ENCODE measurements at places on chromosomes 6 and 20.

DNA sequence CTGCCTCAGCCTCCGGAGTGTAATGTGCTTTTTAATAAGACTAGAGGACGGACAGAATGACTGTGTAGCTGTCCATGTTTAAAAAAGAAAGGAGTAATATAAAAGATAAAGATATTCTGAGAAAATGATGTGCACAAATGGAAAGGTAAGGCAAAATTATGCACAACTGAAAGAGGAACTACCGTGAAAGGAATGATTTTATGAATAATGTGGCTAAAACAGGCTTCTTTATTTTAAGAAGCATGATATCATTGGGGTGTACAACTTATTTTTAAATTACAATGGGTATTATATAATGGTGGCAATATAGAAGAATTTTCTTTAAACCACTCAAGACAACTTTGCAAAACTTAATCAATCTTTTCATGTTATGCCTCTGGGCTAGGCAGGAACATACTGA is 78.1 kb downstream of the FIG4 start:
- DNase-seq = peak; percentile 8

GRCh38 chr20:50670126-50670862 is 21.0 kb downstream of the RIPOR3 start:
- DNase-seq = no peak

DNA sequence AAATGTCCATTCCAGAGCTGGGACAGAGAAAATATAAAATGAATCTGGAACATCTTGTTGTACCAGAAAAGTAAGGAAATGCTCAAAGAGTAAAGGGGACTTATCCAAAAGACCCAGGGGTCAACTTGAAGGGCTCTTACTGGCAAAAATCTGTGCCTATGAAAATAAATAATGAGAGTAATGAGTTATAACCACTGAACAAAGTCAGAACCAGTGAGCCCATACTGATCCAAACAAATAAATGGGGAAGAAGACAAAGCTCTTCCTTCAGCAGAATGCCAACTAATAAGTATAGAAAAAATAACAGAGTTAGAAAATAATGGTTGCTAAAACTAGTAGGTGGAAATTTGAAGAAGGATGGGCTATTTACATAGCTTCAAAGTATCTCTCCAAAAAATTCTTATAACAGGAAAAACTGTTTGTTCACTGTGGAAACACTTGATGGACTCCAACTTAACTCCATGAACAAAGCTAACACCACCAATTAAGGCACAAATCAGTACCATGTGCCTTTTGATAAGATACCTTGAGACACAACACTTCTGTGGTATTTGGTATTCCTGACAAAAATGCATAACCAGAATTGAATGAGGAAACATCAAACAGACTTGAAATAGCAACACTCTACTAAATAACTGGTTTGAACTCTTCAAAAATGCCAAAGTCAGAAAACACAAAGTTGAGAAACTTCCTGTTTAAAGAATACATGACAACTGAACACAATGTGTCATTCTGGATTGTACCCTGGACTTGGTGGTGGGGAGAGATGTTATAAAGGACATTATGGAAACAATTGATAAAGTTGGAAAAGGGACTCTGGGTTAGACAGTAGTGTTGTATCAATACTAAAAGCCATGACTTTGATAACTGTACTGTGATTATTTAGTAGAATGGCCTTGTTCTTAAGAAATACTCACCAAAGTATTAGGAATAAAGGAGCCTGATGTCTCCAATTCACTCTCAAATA is 197.5 kb downstream of the ISM1 start:
- DNase-seq = no peak

DNA sequence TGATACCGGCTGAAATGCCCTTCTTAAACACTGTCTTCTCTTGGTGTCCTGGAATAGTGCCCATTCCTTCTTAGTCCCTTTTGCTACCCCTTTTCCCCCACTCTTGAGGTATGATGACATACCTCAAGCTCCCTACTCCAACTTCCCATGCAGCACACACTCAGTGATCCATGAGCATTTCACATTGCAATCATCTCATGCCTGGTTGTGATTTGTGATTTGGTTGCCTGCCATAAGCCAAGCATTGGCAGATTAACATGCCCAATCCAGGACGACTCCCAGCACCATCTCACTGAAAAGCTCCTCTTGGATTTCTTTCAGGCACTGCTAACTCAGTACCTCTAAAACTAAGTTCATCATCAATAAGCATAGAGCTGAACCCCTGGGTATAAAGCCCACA is 14.7 kb upstream of the PTPRA start:
- DNase-seq = no peak

- no peak for DNase-seq
These were observed 65.9 kb upstream of the HCRTR2 start for GRCh38 chr6:55108134-55109130.

- DNase-seq = no peak
These were observed 83.0 kb upstream of the FAM184A start for GRCh38 chr6:119161438-119161837.

DNA sequence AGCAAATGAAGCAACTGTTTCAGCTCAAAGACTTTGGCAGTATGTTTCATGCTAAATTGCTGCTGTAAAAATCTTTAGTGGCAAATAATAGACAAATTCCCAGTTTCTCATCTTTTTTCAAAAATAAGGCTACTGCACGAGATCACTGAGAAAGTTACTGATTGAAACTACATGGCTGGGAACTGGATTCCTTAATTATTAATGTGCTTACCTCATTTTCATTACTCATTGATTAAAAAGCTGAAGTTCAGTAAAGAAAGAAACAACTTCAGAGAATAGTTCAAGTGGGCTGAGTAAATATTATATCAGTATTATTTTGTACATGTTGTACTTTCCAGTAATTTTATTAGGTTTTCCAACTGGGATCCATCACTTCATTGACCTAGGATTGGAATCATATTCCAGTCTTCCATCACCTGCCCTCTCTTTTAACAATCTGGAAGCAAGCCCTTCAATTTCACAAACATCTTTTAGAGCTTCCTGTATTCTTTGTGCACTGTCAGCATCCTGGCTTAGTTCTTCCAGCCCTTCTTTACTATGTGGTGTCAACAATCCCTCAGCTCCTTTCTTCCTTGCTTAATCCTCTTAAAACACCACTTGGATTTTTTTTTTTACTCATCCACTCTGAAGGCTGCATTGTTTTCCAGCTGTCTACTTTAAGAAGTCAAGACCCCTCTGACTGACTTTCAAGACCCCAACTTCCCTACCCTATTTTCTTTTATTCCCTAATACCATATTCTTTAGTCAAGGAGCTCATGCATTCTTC is 4.3 kb downstream of the MEI4 start:
- DNase-seq = no peak

GRCh38 chr20:58116505-58116904 is 111.9 kb downstream of the ANKRD60 start:
- DNase-seq = no peak

- no peak for DNase-seq
These were observed 171.0 kb downstream of the QRSL1 start for GRCh38 chr6:106800379-106800778.

- no peak for DNase-seq
These were observed 101.4 kb downstream of the BMP2 start for GRCh38 chr20:6868861-6869260.

DNA sequence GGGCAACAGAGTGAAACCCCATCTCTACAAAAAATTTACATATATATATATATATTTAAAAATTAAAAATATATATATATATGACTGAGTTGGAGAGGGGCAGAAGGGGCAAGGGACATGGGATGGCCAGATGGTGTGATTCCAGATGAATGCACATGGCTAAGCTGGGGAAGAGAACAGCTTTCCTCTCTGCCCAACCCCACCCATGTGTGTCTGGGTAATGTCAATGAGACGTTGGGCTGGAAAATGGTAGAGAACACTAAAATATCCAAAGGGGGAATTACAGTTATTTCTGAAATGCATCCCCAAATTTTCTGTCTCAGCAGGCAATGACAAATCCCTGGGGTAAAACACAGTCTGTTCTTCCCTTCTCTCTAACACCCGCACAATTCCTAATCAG is 31.2 kb upstream of the CCND3 start:
- no peak for DNase-seq

DNA sequence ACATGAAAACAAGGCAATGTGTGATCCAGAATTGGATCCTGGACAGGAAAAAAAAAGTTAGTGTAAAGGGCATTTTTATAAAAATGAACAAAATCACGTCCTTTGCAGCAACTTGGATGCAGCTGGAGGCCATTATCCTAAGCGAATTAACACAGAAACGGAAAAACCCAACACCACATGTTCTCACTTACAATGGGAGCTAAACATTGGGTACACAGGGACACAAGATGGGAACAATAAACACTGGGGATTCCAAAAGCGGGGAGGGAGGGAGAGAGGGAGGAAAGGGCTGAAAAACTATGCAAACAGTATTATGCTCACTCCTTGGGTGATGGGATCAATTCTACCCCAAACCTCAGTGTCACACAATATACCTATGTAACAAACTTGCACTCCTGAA is 91.4 kb upstream of the BTBD3 start:
- DNase-seq = no peak

GRCh38 chr6:138690975-138691594 is 82.5 kb upstream of the CCDC28A start:
- DNase-seq = no peak

GRCh38 chr6:68697394-68697793 is 62.3 kb downstream of the ADGRB3 start:
- no peak for DNase-seq

- DNase-seq = no peak
These were observed 14.7 kb upstream of the PLCB4 start for GRCh38 chr20:9054176-9054575.

GRCh38 chr6:74415056-74415455 is 719.1 kb downstream of the CD109 start:
- no peak for DNase-seq

DNA sequence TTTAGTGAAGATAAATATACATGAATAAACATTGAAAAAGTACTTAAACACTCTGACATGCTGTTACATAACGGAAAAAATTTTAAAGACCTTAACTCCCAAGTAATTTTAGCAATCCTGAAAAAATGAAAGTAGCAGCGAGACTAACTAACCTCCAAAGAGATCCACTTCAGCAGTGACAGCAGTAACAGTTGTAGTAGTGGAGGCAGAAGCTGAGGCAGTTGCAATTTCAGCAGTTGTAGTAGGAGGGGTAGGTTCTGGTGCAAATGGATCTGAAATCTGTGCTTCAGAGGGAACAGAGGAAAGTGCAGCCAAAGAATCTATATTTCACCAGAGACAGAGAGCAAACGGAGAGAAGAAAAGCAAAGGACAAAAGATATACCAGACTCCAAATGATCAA is 88.8 kb downstream of the PRSS35 start:
- DNase-seq = no peak

DNA sequence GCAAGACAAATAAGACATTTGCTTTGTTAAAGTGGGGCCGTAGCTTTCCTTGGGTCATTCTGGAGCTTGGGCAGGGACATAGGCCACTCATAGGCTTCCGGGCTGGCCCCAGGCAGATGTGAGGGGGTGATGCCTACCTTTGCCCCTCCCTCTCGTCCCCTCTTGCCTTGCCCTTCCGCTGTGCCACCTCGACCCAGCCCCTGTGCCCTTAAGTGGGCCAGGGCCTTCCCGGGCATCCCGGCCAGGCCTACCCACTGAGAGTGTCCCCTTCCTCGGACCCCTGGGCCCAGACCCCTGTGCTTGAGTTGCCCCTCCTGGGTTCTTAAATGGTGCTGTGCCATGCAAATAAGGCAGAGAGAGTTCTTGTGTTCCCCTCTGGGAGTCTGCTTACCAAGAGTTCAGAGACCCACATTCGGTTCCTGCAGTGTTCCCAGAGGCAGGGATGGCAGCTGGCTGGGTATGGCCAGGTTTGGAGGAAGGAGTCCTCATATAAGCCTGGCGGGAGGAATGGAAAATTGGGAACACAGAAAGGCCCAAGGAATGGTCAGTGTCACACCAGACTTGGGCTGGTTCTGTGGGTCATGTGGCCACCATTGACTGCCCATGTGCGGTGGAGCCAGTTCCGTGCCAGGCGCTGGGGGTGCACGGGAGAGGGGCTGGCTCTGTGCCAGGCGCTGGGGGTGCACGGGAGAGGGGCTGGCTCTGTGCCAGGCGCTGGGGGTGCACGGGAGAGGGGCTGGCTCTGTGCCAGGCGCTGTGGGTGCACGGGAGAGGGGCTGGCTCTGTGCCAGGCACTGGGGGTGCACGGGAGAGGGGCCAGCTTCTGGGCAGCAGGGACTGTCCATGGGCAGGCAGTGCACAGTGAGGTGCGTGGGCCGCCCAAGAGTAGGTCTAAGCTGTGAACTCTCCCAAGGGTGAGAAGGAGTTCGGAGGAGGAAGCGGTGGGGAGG is 173.5 kb upstream of the SNX9 start:
- DNase-seq = no peak

- no peak for DNase-seq
These were observed 126.5 kb downstream of the CEBPB start for GRCh38 chr20:50317116-50317515.

- DNase-seq = no peak
These were observed 18.2 kb downstream of the MAS1 start for GRCh38 chr6:159908979-159909378.

GRCh38 chr20:62606551-62607201 is 35.6 kb upstream of the SLCO4A1 start:
- peak; percentile 88 for DNase-seq

- no peak for DNase-seq
These were observed 65.8 kb downstream of the MAP3K4 start for GRCh38 chr6:161057103-161058091.

DNA sequence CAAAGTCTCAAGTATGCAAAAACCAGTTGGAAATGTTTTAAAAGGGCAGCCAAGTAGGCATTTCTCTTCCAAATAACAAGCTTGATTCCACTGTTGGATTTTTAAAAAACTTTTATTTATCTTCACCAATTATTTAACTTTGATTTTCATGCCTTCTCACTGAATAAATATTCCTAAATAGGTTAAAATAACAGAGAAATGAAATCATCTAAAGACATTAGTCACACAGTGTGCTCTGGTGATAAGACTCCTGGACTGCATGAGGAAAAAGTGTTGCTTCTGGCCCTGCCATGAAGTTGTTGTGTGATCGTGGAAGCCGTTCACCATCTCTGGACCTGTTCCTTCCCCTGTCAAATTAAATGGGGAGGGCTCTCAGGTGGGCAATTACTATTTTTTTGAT is 33.8 kb upstream of the IGF2R start:
- no peak for DNase-seq

- DNase-seq = no peak
These were observed 176.1 kb downstream of the TRIM27 start for GRCh38 chr6:28747631-28748157.

DNA sequence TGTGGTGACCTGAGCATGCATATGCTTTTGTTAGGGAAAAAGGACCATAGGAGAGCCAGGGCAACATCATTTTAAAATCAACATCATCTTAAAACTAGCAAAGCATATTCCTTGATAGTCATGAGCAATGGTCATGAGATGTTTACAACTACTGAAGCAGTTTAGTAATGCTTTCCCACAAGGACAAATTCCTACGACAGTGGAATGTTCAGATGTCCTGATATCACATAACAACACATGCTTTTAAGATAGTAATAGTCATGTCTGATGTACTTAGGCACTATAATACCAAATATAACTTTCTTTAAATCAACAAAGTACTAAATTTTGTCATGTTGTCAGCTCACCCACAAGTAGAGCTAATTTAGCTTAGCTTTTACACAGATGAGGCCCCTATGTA is 370.3 kb downstream of the HTR1B start:
- no peak for DNase-seq
